ENCODE measurements at places on chromosomes 3 and 15.

DNA sequence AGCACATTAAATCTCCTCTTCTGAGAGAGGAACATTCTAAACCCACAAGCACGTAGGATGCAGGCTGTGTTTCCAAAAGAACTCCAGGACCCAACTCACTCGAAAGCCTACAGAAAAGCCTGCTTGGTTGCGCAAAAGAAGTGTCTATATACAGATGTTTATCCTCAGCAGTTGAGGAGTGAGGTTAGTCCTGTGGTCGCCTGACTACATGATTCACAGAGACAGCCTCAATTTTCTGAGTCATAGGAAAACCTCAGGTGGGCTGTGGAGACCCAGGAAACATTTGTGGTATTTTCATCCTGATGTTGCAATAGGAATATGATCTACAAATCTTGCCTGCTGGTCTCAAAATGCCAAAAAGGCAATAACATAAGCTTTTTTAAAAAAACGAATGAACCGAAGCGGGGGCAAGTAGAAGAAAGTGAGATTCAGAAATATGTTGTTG is 183.8 kb upstream of the THRB start:
- no peak for DNase-seq

DNA sequence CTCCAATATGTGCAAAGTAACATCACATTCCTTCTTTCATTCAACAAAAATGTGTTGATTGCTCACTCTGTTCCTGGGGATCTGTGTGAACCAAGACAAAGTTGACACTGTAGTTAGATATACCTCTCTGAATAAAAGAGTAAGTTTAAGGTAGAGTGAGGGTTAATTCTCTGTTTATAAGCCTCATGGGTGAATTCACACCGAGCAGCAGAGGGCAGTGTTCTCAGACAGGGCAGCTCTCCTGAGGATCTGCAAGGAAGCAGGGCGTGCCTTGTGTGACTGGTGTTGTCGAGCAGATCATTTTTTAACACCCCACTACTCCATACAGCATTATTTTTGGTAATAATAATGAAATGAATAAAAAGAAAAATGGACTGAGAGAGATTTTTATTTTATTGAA is 34.4 kb downstream of the PAQR9 start:
- peak; percentile 6 for DNase-seq

DNA sequence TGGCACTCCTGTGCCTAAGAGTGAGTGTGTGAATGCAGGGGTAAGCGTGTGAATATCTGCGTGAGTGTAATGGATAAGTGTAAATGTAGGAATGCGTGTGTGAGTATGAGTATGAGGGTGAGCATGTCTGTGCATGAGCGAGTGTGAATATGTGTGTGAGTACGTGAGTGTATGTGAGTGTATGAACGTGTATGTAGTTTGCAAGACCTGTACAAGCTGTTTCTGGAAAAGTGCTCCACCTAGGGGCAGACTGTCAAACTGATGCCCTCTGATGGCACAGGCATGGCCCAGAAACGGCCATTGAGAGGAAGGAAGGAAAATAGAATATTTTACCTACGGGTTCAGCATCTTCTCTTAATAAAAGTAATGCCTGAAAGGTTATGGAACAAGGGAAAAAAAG is 24.4 kb upstream of the FRMD4B start:
- DNase-seq, result peak; percentile 57

- DNase-seq, result peak; percentile 35
Observed at GRCh38 chr15:51750792-51751696, at the start of gene TMOD2. TMOD2 (plus strand) TSS chr15:51751597; CDS start chr15:51766442, 14,845 bp downstream.

DNA sequence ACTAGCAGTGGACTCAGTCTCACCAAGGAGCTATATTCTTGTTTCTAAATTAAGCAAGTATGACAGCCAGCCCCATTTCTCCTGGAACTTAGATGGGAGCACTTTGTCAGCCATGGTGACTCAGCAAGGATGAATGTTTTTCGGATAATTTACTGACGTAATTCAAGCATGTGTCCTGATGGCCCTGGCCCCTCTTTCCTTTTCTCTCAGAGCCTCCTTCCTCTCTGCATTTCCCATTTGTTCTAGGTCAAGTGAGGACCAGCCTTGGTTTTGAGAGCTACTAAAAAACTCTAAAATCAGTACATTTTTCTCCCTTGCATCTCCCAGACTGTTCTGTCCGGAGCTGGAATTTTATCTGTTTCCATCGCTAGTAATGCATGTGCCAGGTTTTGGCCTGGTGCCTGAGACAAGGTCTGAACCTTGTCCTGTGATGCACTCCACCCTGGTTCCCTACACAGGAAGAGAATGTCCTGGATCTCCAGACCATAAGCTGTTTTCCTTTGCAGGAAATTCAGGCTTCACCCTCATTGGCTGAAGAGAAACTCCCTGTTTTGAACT is 256.6 kb upstream of the ROPN1 start:
- DNase-seq, result no peak

GRCh38 chr3:122628567-122628966 is 51.1 kb downstream of the PARP15 start:
- no peak for DNase-seq

DNA sequence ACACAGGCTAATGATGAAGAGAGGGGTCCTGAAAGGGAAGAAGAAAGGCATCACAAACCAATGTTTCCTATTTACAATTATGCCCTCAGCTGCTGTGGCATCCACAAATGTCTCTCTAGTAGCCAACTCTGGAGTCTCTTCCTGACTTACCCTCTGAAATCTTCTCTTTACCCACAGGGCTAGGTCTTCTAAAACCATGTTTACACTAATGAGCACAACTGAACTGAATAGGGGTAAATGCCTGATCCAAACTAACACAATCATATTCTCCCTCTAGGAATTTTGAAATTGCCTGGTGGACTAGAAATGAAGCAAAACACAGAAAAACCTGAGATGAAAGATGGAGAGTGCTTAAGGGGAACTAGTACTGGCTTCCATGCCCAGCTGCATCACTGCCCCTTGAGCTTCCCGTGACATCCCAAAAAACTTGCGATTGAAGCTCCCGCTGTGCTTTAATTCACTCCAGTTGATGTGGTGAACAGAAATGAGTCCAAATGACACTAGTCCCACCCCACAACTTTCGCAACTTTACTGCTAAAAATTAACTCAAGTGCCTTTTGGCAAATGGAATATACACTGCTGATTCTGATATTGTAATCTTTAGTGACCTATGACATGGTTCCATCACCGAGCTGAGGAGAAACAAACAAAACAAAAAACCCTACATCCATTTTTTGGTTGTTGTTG is 32.8 kb downstream of the CFAP20DC start:
- no peak for DNase-seq

GRCh38 chr3:126466886-126467610 is 8.6 kb downstream of the ZXDC start:
- DNase-seq, result no peak

DNA sequence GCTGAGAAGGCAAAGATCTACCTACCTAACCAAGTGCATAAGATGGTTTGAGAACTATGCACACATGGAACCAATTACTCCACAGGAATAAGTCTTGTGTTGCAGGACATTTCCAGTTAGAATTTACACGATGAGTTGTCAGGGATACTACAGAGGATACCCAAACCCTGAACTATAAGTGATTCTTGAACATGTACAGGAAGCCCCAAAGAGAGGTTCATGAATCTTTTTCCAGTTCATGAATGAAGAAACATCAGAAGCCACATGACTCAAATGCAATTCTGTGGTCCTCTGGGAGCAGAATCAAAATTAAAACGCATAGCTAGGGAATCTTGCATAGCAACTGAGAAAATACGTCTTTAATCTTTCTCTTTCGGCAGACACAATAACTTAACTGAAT is 114.1 kb upstream of the LMCD1 start:
- no peak for DNase-seq

- no peak for DNase-seq
Observed at GRCh38 chr15:36557364-36557763, 22.1 kb upstream of the CDIN1 start.

- DNase-seq, result no peak
Observed at GRCh38 chr3:191412759-191413158, 48.2 kb upstream of the PYDC2 start.

DNA sequence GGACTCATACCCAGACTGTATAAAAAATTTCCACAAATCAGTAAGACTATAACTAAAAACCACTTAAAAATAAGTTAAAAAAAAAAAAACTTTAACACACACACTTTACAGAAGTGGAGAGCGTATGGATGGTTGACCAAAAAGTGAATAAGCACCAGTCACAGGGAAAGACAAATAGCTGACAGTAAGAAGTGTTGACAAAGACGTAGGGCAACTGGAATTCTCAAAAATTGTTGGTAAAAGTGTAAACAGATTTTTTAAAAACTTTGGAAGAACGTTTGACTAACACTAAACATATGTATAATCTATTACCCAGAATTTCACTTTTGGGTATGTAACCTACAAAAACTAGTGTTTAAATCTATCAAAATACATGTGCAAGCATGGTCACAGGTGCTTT is 73.7 kb downstream of the TMEM212 start:
- no peak for DNase-seq

- DNase-seq, result no peak
Observed at GRCh38 chr15:31255732-31256377, 70.8 kb upstream of the KLF13 start.

DNA sequence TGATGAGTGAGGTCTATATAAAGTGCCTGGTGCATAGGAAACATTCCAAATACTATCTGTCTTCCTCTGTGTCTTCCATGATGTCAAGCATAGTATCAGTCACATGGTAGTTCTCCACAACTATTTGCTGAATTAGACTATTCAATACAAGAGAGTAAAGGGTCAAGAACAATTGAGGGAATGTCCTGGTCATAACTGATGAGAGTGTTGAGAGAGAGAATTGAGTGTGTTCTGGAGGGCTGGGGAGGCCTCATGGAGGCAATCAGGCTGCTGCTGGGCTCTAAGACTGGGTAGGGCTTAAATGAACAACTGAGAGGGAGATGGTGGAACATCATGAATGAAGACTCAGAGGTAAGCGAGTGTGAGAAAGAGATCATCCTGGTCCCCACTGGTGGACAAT is 433.7 kb upstream of the ONECUT1 start:
- DNase-seq, result no peak

DNA sequence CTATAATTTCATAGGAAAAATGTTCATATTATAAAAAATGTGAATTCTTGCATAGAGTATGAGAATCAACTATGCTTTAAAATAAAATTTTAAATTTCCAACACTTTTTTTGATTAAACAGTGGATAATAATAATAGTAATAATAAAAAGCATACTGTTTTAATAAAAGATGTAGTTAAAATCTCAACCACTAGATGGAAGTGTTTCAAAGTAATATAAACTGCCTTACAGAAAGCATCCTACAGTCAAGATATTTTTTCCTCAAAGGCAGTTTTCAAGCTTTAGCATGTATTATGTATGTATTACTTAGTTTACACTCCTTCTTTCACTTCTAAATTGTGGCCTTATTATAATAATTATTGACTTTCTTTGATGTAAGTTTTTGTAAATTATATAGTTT is 217.5 kb downstream of the CHL1 start:
- no peak for DNase-seq

GRCh38 chr3:139868773-139869172 is 66.2 kb upstream of the CLSTN2 start:
- no peak for DNase-seq

- DNase-seq, result no peak
Observed at GRCh38 chr3:57112206-57112605, 51.7 kb downstream of the SPATA12 start.

DNA sequence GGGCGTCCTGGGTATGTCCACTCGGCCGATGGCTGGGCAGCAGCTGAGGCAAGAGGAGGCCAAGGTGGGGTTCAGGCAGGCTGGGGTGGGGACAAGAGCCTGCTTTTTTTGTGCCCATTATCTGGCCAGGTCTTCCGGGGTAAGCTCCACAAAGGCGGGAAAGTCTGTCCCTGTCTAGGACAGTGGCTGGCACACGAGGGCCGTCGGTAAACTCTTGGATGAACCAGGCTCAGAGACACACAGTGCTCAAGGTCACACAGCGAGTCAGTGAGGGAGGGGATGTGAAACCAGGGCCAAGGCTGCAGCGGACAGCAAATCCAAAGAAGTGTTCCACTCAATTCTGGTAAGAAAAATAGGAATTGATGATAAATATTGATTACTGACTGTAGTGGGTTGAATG is 2.9 kb downstream of the DNAJB8 start:
- DNase-seq, result no peak

- no peak for DNase-seq
Observed at GRCh38 chr3:134340362-134340981, 33.8 kb downstream of the AMOTL2 start.

DNA sequence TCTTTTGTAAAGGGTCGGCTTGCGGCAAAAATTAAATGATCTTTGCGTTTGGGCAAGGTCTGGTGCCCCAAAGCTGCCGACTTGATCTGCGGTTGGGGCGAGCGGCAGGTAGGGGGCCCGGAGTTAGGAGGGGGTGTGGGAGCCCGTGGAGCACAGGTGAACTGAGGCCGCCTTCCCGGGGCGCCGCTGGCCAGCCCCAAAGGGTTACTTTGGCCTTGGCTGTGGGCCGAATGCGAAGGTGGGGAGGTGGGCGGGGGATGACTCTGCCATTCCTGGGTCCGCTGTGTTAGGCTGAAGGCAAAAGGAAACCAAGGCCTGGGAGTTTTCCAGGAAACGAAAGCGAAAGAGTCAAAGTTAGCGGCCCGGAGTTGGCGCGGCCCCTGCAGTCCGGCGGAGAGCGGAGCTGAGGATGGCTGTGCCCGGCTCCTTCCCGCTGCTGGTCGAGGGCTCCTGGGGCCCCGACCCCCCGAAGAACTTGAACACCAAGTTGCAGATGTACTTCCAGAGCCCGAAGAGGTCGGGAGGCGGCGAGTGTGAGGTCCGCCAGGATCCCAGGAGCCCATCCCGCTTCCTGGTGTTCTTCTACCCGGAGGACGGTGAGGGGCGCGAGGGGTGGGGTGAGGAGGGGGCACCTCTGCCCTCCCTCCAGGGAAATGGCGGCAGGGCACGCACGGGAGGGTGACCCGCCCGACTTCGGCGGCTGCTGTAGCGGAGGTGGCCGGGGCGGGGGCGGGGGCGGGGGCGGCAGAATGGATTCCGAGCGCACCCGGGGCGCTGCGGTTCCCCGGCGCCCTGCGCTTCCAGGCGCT is at the start of gene PARP14:
Gene PARP14 (plus strand): TSS at position 365 of the 809 bp plus-strand sequence. CDS start 45 bp downstream, at position 410.
- DNase-seq, result peak; percentile 62

DNA sequence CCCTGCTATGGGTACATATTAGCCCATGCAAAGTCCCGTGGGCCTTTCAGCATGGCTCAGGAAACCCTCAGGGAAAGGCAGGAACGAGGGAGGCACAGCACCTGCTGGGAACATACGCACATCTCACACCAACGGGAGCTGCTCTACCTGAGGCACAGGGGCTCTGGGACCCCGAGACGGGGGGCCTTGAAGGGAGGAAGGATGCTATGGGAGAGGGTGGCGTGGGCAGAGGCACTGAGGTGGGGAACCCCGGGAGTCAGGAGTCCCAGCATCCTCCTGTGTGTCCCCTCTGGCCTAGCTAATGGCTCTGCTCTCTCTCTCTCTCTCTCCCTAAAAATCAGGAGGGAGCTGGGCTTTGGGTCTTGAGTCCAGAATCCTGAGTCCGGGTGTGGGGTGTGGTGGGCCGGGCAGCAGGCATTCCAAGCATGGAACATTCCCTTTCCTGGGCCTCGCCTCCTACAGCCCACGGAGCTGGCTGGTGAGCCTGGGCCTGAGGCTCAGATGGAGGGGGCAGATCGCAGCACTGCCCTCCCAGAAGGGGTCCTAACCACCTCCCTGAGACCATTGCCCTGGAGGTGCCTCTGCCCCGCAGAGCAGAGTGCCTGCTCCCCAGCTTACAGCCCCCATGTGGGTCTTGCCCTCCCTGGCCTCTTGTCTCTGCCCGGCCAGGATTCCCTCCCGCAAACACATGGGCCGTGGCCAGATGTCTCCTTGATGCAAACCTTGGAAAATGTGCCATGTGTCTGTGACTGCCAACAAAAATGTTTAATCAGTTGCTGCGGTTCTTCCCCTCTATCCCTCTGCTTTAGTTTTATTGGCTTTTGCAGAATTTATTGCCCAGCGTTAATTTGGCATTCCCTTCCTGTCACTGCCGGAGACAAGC is 101.6 kb downstream of the TMEM266 start:
- no peak for DNase-seq

- no peak for DNase-seq
Observed at GRCh38 chr3:32848215-32848614, 30.4 kb downstream of the TRIM71 start.
